ENCODE measurements at places on chromosomes 5 and 9.

DNA sequence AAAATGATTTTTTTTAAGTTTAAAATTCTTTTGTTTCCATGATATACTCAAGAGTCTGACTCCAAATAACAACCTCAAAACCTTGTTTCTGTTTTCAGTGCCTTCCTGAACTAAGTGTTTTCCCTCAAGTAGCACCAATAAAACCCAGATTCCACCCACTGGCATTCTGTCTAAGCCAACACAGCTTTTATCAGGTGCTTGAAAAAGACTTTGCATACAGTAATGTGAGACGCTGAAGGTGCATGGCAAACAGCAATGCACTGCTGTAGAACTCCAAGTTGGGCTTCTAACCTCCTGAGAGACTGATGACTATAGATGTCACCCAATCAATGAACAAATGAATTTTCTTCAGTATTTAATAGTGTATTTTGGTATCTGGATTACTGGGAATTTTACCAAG lies 95.7 kb downstream of the NFIB start:
- no peak for DNase-seq

- DNase-seq: no peak
Measured at GRCh38 chr5:128546658-128547281, 8.7 kb upstream of the FBN2 start.

DNA sequence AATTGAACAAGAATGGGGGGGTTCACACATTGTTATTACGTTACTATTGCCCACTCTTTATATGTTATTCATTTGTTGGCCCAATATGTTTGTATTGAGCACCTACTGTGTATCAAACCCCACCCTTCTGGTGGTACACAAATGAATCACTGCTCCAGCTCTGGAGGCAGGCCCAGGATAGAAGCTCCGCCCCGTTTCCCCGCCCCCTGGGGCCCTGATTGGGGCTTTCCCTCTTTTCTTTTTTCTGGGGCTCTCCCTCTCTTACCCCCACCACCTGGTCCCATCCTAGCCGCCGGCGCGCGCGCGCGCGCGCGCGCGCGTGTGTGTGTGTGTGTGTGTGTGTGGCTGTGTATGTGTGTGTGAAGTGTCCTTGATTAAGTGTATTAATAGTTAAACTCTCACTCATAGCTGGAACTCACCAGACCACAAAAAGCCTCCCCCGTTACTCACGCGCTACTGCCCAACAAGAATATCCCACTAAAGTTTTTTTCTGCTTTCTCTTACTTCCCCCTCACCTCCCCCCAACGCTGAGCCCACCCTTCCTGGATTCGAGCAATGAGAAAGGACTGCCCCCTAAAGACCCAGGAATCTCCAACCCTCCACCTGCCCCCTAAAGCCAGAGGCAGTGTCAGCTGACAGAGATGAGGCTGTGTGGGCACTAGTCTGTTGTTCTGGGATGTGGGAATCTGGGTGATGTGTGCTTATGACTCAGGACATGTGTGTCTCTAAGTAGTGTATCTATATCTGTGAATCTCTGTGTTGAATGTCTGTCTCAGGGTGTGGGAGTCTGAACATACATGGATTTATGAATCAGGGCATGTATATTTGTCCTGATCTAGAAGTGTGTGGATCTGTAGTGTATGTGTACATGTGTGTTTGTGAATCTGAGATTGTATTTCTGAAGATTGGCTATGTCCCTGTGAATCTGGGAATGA lies 4.0 kb downstream of the CXXC5 start:
- DNase-seq: no peak

GRCh38 chr9:3028535-3028934 lies 184.6 kb upstream of the PUM3 start:
- DNase-seq: no peak

- no peak for DNase-seq
Measured at GRCh38 chr5:172795318-172795977, 24.5 kb upstream of the DUSP1 start.

- peak; percentile 64 for DNase-seq
Measured at GRCh38 chr5:143434261-143435209, 31.0 kb upstream of the NR3C1 start.

DNA sequence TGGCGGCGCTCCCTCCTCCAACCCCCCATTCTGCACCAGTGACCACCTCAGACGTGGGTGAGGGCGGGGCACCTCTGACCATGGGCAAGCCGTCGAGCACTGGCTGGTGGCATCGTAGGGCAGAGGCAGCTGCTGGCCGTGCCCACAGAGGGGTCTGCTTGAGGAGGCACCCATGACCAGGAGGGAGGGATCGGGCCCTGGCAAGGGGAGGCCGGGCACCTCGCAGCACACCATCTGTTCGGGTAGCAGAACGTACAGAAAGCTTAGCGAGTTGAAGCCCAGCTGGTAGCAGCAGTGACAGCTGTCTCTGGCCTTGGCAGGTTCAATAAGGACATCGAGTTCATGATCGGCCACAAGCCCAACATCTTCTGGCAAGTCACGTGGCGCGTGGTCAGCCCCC lies 4.3 kb upstream of the SLC6A18 start:
- DNase-seq: no peak

DNA sequence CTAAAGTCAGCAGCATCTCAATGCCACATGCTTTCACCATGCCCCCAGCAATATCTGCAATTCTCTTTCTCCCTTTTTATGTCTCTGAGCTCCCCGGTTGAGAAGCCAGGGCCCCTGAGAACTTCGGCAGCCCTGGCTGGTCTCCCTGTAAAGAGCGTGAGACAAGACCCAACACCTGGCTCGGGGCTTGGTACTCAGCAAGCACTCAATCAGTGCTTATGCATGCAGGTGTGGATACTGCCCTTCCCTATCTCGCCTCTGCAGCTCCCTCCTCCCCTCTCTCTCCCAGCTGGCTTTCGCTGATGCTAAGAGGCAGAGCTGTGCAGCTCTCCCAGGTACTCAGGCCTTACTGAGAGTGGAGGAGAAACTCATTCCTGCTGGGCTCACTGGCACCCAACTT lies 41.7 kb upstream of the AKNA start:
- no peak for DNase-seq

- DNase-seq: no peak
Measured at GRCh38 chr5:102974177-102974576, 145.8 kb downstream of the GIN1 start.
